Fibroblast of gingiva (primary cell): ENCODE measurements at places on chromosomes 1 and 21.

GRCh38 chr1:93331412-93331811, 14.3 kb upstream of the DR1 start:
- DNase-seq = no peak

DNA sequence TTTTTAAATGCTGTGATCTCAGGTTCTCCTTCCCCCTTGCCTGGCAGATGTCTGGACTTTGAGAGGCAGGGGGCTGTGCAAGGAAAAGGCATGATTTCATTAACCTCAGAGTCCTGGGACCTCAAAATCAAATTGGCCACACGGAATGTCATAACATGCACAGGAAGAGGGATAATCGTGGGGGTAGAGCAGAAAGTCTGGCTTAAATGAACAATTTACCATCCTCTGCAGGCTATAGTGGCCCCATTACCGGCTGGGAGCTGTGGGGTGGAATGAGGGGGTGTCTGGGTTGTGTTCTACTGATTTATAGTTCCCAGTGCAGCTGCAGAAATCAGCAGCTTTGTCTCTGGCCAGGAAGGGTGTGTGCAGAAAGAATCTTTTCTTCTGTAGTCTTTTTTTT, 10.8 kb downstream of the OPRD1 start:
- no peak for DNase-seq

- no peak for DNase-seq
These were observed 63.0 kb downstream of the RAP1GAP start for GRCh38 chr1:21605964-21606705.

DNA sequence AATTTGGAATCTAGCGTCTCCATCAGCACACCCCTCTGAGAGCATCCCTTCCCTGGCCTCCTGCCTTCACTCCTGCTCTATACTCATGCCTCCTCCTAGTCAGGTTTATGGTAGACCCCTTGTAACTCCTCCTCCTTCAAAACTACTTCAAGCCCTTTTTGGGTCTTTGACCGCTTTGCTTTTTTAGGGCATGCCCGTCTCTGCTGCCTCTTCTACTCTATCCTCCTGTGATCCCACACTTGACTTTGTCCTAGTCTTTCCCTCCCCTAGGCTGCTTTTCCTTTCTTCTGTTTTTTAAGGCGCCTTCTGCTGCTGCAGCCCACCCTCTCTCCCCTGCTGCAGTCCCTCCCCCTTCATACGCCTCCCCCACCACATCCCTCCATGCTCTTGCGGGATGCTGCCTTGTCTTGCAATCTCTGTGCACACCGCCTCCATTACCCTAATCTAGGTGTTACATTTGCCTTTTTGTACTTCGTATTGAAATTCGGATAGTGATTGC, 1.5 kb downstream of the SNX27 start:
- no peak for DNase-seq

DNA sequence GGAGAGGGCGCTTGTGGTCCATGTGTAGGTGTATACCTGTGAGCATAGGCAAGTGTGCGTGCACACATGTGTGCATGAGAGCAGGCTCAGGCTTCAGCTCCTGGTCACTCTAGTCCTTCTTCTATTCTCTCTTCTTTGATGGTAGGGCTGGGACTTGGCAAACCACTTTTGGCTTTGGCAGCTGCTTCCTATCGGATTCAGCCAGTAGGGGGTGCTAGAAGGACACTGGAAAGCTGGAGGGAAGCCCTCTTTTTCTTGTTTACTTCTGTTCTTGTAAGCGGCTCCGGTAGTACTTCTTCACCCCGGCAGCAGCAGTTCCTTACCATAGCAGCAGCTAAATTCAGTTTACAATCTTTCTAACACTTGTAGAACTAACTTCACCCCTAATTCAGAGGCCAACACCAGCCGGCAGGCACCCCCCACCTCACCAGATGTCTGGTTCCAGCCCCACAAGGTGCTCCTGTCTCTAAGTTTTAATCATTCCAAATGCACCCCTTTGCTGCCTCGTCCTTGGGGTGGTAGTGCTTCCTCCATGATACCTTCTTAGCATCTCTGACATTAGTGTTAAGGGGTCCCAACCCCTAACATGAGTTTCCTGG, 25.1 kb downstream of the NENF start:
- peak; percentile 14 for DNase-seq

DNA sequence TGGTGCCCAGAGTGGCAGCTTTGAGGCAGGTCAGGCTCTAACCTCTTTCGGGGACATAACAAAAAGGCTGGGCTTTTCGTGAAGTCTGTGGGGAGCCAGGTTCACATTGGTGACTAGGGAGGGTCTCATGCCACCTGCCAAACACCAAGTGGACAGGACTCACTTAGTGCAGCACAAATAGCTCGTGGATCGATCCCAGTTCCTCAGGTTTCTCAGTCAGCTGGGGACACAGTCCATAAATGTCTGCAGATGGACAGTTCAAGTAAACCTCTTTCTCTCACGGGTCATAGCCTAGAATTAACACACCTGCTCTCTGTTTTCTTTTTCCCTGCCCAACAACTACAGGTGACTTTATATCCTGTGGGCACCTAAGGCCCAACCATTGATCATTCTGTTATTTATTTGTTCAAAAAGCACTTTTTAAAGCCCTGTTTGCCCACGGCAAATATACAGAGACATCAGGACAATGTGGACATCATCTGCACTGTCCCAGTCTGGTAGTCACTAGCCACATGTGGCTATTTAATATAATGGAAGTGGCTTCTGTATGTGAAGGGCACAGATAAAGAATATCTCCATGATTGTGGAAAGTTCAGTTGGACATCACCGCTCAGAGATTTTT, 53.5 kb downstream of the CAPN2 start:
- no peak for DNase-seq

DNA sequence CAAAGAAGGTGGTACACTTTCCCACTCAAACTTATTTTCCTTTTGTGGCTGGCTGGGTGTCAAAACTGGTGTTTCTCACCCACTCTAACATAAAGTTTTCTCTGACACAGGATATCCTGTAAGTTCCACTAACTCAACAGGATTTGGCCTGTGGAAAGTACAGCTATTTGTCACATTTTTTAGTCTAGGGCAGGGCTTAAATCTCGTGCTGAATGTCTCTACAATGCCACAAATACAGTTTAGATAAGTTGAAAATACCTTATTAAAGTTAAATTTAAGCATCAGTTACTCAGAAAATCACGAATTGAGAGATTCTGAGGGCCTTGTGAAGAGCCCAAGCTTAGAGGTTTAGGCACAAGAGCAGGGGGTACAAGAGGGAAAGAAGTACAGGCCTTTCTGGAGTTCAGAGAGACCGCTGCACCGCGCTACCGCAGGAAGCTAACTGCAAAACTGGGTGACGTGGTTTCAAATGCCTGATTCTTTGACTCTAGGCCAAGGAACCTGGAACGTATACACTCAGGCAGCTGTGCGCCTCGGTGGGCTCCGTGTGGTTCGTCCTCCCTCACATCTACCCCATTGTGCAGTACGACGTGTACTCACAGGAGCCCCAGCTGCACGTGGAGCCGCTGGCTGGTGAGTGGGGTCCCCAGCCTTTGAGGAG, 23.4 kb upstream of the PWP2 start:
- no peak for DNase-seq

DNA sequence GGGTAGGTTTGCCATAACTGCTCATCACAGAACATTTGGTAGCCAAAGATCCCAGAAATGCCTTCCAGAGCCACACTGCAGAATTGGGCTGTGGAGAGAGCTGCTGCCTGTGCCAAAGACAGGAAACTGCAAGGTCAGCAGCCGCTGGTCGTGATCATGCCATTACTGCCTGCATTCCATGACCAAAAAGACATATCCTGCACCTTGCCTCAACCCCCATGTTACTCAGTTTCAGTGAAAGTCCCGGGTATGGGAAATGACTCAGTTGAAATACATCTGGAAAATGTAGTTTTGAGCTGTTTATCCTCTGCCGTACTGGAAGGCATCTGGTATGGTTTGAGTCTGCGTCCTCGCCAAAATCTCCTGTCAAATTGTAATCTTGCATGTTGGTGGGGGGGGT, 161.7 kb downstream of the FCRL5 start:
- DNase-seq = peak; percentile 23

DNA sequence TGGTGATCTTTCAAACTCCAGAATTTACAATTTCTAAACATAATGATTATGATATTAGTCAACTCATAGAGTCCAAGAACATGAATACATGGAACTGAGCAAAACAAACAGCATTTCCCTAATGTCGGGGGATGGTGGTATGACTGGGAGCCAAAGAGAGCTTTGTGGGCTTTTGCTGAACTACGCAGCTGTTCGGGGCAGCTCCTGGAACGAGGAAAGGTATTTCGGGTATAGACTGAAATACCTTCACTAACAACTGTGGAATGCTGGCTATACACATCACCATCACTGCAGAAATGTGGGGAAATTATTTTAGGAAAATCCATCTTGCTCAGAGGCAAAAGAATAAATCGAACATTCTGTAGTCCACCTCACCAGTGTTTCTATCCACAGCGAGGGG, 30.2 kb upstream of the VPS26C start:
- DNase-seq = no peak

- DNase-seq = no peak
These were observed 61.3 kb downstream of the CD34 start for GRCh38 chr1:207849646-207850045.
